ENCODE measurements at places on chromosomes 1 and 21. TPM values are rescaled to one million over a fixed set of nuclear protein-coding genes. Genes with fewer than 3 reads are reported as not detected.

GRCh38 chr1:29856340-29857114 lies 620.2 kb downstream of the PTPRU start:
- H3K4me1 ChIP-seq: no peaks in the 10 kb centered on the region
- DNase-seq: no peak
- peaks cover 16% of the 10 kb centered on the region for H3K27me3 ChIP-seq
- no peaks in the 10 kb centered on the region for H3K36me3 ChIP-seq

DNA sequence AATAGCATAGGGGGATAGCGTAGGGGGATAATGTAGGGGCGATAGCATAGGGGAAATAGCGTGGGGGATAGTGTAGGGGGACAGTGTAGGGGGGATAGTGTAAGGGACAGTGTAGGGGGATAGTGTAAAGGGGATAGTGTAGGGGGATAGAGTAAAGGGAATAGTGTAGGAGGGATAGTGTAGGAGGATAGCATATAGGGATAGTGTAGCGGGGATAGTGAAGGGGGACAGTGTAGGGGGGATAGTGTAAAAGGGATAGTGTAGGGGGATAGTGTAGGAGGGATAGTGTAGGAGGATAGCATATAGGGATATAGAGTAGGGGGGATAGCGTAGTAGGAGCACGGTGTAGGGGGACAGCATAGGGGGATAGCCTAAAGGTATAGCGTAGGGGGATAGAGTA lies 14.1 kb upstream of the ARF1 start:
- no peaks in the 10 kb centered on the region for H3K36me3 ChIP-seq
- no peak overlapping the region for H3K27ac ChIP-seq
- no peak for DNase-seq
- H3K4me1 ChIP-seq: no peaks in the 10 kb centered on the region
- no peak overlapping the region for H3K4me3 ChIP-seq

DNA sequence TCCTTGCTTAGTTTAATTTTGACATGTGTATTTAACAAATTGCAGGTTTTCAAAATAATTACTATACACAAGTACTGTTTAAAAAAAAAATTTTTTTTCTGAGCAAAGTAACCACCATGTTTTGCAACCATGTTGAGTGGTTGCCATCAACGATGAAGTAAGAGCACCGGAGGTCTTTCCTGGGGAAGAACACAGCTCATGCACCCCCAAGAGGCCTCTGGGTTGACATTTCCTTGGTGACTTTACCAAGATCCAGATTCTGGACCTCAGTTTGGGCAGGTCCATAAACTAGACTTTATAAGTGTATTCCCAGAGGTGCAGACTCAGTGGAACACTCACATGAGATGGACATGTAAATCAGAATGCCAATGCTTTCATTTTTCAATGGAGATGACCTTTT lies 36.8 kb upstream of the RALGPS2 start:
- peaks cover 2% of the 10 kb centered on the region for H3K4me1 ChIP-seq
- H3K27me3 ChIP-seq: no peaks in the 10 kb centered on the region
- no peak for DNase-seq

The CR2 gene
- total RNA-seq: not detected

DNA sequence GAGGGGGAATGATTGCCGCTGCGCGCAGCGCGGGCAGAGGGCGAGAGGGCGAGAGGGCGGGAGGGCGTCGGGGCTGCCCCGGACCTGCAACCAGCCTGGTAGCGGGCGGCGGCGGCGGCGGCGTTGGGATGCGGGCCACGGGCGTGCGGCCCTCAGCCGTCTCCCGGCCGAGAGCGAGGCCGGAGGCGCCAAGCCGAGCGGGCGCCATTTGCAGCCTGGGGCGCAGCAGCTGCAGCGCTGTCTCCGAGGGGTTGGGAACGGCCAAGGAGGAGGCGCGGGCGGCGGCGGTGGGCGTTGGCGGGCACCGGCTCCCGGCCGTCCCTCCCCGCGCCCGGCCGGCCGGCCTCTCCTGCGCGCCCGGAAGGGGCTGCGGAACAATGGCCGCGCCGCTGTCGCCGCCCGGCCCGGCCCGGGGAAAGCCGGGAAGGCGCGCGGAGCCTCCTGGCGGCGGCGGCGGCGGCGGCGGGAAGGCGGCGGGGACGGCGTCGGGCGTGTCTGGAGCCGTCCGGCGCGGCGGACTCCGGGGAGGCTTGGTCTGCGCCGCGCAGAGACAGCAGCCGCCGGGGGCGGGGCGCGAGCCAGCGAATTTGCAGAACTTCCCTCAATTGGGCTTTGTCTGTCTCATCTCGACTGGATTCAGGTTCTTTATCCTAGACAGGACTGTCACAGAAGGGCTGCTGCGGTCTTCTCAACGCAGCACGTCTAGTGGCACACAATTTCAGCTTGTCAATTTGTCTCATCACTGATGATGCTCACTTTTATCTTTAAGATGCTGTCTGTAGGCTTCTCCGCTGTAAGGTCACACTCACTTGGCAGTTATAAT lies 35.7 kb downstream of the ZBTB8B start:
- H3K27me3 ChIP-seq: peaks cover 35% of the 10 kb centered on the region
- no peaks in the 10 kb centered on the region for H3K36me3 ChIP-seq
- peak; percentile 39 for DNase-seq
- peaks cover 5% of the 10 kb centered on the region for H3K4me1 ChIP-seq

GRCh38 chr1:192576190-192577144 lies 894 bp downstream of the RGS1 start:
- DNase-seq: no peak
- no peaks in the 10 kb centered on the region for H3K27me3 ChIP-seq
- peak overlapping the region; percentile 90 for H3K27ac ChIP-seq
- peaks cover 81% of the 10 kb centered on the region for H3K4me1 ChIP-seq
- H3K4me3 ChIP-seq: peak overlapping the region; percentile 84

DNA sequence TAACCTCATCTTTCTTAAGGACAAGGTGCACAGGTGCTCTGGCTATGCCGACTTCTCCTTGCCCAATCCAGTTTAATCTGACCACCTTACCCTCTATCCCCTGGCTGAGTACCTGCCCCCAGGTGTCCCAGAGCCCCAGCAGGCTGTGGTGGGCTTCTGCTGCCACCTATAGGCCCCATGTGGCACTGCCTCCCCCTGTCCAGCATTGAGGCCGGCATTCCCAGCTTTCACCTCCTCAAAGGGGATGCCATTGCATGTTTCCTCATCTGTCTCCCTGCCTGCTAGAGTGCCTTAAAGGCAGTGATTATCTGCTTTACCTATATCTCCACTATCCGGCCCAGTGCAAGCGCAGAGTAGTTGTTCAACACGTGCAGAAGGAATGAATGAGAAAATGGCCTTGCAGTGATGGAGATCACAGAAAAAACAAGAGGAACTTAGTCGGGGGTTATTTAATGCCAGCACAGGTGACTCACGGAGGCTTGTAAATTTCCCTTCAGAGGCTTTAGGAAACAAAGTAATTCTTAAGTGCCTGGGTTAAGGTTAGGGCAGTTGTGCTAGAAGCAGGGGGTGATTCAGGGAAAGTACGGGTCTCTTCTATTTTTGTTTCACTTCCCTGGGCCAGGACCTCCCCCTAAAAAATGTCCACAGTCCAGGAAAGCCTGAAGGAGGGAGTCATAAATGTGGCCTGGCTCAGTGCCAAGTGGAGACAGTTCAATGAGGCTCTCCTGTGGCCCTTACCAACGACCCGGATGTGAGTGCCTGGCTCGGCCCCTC lies 131.8 kb upstream of the NGF start:
- DNase-seq: peak; percentile 46
- peaks cover 4% of the 10 kb centered on the region for H3K4me1 ChIP-seq
- no peak overlapping the region for H3K27ac ChIP-seq
- peaks cover 6% of the 10 kb centered on the region for H3K27me3 ChIP-seq
- H3K36me3 ChIP-seq: no peaks in the 10 kb centered on the region
- no peak overlapping the region for H3K4me3 ChIP-seq

DNA sequence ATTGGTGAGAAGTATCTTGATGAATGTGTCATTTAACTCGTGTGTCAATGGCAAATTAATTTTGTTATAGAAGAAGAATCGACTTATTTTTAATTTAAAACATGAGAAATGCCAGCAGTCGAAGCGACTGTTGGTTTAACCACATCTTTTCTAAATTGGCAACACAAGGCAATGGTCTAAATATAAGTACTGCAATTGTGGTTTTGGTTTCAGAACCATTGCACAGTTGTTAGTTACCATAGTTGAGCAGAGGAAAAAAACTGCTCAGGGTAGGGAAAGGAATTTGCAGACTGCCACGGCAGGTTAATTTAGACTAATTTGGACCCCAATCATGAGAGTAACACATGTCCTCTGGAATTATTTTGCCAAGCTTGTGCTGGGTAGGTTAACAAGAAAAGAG lies 185.6 kb upstream of the RUNX1 start:
- no peak for DNase-seq
- peaks cover 7% of the 10 kb centered on the region for H3K36me3 ChIP-seq
- H3K4me1 ChIP-seq: peaks cover 27% of the 10 kb centered on the region
- no peak overlapping the region for H3K4me3 ChIP-seq
- H3K27ac ChIP-seq: no peak overlapping the region

The SLAMF9 gene
- not detected for total RNA-seq

DNA sequence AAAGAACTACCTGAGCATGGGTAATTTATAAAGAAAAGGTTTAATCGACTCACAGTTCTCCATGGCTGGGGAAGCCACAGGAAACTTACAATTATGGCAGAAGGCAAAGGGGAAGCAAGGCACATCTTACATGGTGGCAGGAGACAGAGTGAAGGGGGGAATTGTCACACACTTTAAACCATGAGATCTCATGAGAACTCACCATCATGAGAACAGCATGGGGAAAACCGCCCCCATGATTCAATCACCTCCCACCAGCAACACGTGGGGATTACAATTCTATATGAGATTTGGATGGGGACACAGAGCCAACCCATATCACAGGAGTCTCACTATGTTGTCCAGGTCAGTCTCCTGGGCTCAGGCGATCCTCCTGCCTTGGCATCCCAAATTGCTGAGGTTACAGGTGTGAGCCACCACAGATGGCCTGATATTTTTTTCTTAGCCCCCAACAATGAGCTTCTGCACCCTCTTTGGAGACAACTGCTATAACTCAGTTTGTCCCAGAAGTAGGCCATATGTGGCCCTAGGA lies 22.5 kb upstream of the MORC3 start:
- H3K4me3 ChIP-seq: peak overlapping the region; percentile 60
- peak; percentile 14 for DNase-seq
- peaks cover 6% of the 10 kb centered on the region for H3K36me3 ChIP-seq
- H3K4me1 ChIP-seq: peaks cover 42% of the 10 kb centered on the region
- no peaks in the 10 kb centered on the region for H3K27me3 ChIP-seq

The GSTM1 gene
- 0.22 TPM for total RNA-seq

DNA sequence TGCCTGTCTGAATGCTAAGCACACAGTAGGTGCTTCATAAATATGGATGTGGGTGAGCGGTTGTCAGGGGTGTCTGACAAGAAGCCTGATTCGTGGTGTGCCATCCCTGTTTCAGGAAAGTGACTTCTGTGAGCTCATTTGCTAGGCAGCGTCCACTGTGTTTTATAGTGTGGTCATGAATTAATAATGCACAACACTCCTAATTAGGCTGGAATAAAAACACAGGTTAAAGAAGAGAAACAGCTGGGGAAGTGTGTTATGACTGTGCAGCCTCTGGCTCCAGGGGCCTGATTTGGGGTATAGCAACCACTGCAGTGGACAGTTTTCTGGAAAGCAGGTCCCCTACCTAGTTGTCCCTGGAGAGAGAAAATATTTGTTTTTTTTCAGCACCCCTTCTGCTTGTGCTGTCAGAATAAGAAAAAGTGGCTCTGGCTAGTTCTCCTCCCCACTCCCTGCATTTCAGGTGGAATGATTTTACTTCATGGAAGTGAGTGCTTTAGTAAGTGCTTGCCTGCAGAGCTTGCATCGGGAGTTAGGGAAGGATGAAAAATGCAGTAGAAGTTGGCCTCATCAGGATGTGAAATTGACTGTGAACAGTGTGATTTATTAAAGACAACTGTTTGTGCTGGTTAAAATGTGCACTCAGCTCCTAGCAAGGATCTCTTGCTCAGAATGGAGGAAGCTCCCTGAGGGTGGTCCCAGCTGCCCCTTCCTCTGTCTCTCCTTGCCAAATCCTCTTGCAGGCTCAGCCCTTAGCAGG lies 333.8 kb downstream of the HHAT start:
- H3K27ac ChIP-seq: no peak overlapping the region
- no peaks in the 10 kb centered on the region for H3K36me3 ChIP-seq
- H3K4me1 ChIP-seq: peaks cover 3% of the 10 kb centered on the region
- no peaks in the 10 kb centered on the region for H3K27me3 ChIP-seq

DNA sequence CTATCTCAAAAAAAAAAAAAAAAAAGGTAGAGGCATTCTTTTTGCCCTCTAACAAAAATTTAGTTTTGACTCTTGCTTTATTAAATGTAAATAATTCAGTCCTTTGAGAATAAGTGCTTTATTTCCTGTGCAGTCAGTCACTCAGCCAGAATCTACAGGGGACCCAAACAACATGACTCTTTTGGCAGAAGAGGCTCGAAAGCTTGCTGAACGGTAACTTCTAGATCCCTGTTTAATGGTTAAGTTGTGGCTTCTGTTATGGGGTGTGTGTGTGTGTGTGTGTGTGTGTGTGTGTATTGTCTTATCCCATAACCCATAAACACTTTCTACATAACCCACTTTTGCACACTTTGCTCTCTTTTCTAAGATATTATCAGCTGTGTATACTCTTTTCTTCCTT lies 54.9 kb upstream of the LAMC2 start:
- no peak overlapping the region for H3K4me3 ChIP-seq
- no peak overlapping the region for H3K27ac ChIP-seq
- H3K4me1 ChIP-seq: no peaks in the 10 kb centered on the region
- no peaks in the 10 kb centered on the region for H3K27me3 ChIP-seq
- no peak for DNase-seq
